ENCODE measurements at places on chromosomes 2 and 18. TPM values are rescaled to one million over a fixed set of nuclear protein-coding genes. Genes with fewer than 3 reads are reported as not detected.

GRCh38 chr2:226746196-226746800, 53.3 kb downstream of the IRS1 start:
- H3K4me3 ChIP-seq, result no peak overlapping the region
- no peak overlapping the region for H3K27ac ChIP-seq
- H3K27me3 ChIP-seq, result no peaks in the 10 kb centered on the region

GRCh38 chr2:223625652-223626051, 23.5 kb upstream of the SCG2 start:
- no peaks in the 10 kb centered on the region for H3K27me3 ChIP-seq
- H3K4me1 ChIP-seq, result no peaks in the 10 kb centered on the region
- no peak for DNase-seq
- no peak overlapping the region for H3K4me3 ChIP-seq
- H3K36me3 ChIP-seq, result no peaks in the 10 kb centered on the region

NTSR2 gene
- not detected for total RNA-seq

GPR155 gene
- total RNA-seq, result 21.3 TPM

- no peaks in the 10 kb centered on the region for H3K27me3 ChIP-seq
- H3K4me3 ChIP-seq, result no peak overlapping the region
- H3K4me1 ChIP-seq, result peaks cover 3% of the 10 kb centered on the region
- no peak for DNase-seq
Measured at GRCh38 chr18:44098551-44099098, 582.1 kb upstream of the SETBP1 start.

DNA sequence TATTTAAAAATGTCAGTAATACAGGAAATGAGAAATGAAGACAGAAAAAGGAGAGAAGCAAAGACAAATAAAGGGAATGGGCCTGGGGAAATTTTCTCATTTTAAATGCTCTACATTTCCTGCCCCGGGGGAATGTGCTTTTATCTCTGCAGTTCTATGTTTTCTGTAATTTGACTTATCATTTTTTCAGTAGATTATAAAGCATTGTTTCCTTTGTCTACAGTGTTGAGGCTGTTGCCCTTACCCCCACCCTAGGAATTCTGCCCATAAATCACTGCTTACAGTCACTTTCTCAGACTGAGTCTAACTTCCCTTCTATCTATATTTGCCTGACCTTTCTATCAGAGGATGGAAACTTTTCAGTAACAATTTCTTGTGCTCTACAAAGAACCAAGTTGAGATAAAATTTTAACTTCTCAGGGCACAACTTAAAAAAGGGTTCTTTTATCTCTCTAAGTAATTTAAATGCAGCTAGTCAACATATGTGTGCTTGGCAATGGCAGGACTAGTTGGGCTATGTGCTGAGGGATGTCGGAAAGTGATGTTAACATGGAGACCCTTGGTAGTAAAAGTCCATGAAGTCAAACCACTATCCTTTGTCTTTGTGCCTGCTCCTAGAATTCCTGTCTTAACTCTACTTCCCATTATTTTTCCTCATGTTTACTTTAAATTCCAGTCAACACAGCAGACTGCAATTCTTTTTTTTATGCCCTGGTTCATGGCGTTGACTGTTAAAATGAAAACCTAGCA, 146.5 kb upstream of the MMADHC start:
- H3K4me3 ChIP-seq, result no peak overlapping the region
- H3K27me3 ChIP-seq, result no peaks in the 10 kb centered on the region
- no peaks in the 10 kb centered on the region for H3K4me1 ChIP-seq

ADAM23 gene
- total RNA-seq, result 0.99 TPM

DNA sequence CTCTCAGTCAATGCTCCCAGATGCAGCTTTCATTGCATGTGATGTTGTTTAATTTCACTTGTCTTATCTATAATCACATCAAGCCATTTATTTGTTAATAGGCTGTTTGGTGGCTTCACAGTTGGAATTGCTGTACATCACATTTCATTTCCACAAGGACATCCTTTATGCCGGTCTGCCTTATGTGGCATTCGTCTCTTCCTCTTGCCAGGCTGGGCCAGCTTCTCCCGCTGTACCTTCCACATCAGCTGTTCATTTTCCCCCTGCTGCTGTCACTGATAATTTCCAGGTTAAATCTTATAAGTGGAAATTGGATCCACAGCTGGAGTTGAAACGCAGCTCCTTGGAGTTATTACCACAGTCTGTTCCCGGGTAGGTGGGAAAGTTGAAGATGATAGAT, 110.6 kb downstream of the DPP10 start:
- no peaks in the 10 kb centered on the region for H3K4me1 ChIP-seq
- DNase-seq, result no peak

DNA sequence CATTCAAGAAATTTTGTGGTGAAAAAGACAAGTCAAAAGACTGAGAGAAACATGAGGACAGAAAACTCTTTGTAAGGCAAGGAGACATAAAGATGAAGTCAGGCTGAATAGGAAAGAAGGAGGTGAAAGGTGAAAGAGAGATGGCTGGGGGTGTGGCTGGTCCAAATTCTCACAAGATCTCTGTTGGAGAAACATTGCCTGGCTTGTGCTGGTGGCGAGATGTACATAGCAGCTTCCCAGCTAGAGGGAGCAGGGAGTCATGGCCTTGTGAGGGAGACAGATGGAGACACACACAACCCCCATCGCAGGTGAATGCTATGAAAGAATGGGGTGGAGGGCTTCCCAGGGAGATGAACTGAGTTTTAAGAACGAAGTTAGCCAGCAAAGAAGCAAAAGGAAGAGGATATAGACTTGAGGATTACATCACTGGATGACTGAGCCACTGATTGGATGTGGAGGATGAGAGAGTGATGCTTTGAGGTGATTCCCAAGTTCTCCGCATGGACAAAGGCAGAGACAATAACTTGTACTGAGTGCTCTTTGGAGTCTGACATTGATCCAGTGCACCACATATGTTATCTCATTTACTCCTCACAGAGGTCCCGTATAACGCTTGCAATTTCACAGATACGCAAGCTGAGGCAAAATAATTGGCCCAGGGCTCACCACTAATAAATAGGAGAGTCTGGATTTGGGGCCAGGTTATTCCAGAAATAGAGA, 3.7 kb upstream of the EMX1 start:
- H3K27ac ChIP-seq, result no peak overlapping the region
- peak; percentile 17 for DNase-seq
- H3K27me3 ChIP-seq, result peaks cover 84% of the 10 kb centered on the region
- H3K4me3 ChIP-seq, result no peak overlapping the region
- H3K4me1 ChIP-seq, result no peaks in the 10 kb centered on the region

UGT1A4 gene
- not detected for total RNA-seq

CNTNAP5 gene
- 2.5 TPM for total RNA-seq

TXNL4A gene
- 32.9 TPM for total RNA-seq

DNA sequence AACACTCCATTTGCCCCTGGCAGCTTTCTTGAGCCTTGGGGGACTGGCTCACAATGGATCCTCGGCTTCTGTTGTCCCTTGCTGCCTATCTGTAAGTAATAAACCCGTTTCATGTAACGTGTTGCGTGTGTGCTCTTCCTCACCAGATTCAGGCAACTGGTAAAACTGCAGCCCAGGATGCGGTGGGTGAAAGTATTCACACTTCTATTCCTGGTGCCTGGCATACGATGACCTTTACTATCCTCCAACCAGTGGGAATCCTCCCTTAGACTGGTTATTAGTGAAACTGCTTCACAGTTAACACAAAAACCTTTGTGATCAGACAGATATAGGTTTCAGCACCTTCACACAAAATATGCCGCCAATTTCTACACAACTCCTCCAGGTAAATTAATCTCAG, 13.6 kb upstream of the ICA1L start:
- no peaks in the 10 kb centered on the region for H3K27me3 ChIP-seq
- H3K27ac ChIP-seq, result no peak overlapping the region
- DNase-seq, result no peak
- H3K4me1 ChIP-seq, result no peaks in the 10 kb centered on the region
- H3K36me3 ChIP-seq, result peaks cover 10% of the 10 kb centered on the region

CHPF gene
- total RNA-seq, result 25.7 TPM
